Stimulated activated CD8-positive, alpha-beta memory T cell treated with anti-CD3 and anti-CD28 coated beads, Interleukin-7, amount 100 ng/mL, for 1 hour (primary cell): ENCODE measurements at places on chromosomes 7 and 10.

DNA sequence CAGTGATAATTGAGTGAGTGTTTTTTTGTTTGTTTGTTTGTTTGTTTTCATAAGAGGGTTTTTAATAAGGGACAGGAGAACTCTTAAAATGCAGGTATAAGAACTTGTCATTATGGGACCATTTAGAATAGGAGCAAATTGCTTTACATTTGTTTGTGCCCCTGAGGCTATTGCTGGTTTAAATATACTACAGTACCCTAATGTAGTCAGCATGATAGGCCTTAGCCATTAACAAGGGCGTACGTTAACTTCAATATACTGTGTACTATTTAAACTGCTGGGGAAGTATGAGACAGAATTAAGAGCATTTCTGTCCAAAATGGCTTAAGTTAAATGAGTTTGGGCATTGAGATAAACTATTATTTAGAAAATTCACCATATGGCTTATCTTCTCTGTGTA, 26.2 kb downstream of the PRKAR2B start:
- DNase-seq: no peak

GRCh38 chr7:27607210-27607606, 55.5 kb downstream of the HIBADH start:
- DNase-seq: no peak

- no peak for DNase-seq
Observed at GRCh38 chr7:13603661-13604060, 385.8 kb downstream of the ETV1 start.

DNA sequence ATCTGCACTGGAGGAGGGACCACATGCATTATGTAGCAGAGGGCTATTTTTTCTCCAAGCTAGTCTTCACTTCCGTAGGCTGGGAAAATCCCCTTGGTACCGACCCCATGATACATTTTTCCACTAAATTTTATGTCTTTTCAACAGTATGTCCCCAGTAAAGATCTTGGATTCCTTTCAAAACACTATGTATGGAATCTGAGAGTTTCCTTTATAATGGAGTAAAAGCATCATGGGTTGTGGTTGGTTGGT, 4.8 kb upstream of the ZNRF2 start:
- no peak for DNase-seq

DNA sequence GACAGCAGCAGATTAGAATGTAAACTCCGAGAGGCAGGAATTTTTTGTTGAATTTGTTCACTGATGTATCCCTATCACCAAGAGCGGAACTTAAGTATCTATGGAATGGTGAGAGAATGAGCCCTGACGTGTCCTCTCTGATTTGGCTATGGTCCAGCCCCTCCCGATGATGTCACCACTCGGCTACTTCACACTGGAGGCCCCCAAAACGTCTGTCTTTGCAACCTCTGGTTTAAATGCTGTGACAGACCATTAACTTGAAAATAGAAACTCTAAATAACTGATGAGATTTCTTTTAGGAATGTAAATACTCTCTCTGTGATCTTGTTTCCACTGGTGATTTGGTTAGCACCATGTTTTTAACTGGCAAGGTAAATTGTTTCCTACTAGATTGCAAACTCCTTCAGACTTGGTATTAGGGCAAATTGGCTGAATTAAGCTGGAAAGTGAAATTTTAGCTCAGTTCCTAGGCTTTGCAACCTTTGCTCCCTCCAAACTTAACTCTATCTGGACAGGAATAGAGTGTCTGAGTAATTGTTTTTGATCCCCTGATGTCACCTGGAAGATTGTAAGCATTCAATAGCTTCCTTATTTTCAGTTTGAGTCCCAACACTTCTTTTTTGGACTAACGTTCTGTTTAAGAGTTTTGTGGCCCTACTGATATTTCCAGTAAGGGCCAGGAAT, 19.1 kb downstream of the SLC16A12 start:
- no peak for DNase-seq

GRCh38 chr7:50599385-50599784, 34.2 kb upstream of the DDC start:
- no peak for DNase-seq

DNA sequence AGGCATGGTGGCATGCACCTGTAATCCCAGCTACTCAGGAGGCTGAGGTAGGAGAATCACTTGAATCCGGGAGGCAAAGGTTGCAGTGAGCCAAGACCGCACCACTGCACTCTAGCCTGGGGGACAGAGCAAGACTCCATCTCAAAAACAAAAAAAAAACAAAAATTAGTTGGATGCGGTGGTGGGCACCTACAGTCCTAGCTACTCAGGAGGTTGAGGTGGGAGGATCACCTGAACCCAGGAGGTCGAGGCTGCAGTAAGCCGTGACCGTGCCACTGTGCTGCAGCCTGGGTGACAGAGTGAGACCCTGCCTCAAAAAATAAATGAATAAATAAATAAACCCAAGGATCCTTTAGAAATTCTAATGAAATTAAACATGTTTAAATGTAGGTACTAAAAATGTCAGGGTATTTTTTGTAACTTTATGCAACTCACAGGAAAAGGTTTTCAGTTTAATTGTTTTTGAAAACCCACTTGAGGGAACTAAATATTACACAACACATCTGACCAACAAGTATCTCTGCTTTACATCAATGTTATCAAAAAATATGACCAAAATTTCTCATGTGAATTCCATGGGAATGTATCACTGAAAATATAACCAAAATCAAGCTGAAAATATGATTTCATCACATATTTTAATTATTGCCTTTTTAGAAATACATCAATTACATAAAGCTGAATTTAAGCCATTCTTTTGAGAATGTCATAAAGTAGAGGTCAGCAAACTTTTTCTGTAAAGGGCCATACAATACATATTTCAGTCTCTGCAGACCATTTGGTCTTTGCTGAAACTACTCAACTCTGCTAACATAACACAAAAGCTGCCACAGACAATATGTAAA, 23.9 kb downstream of the UPF2 start:
- no peak for DNase-seq

- DNase-seq: no peak
Observed at GRCh38 chr10:23200997-23201652, 9.0 kb downstream of the PTF1A start.

DNA sequence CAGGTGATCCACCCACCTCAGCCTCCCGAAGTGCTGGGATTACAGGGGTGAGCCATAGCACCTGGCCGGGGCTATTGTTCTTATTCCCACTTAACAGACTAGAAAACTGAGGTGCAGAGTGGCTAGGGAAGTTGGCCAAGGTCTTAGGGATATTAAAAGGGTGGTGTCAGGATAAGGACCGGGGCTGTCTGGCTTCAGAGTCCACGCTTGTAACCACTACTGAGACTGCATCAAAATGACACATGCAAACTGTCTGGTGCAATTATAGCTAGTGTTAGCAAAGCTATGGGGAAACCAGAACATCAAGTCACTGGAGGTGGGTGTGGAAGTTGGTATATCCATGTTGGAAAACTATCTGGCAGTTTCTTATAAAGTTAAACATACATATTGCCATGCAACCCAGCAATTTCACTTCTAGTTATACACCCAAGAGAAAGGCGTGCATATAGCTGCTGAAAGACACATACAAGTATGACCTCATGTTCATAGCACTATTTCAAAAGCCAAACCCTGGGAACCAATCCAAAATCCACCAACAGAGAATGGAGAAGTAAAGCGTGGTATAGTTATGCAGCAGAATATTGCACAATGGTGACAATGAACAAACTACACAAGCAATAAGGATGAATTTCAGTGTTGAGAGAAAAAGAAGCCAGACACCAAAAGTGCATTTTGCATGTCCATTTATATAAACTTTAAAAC, 33.9 kb upstream of the EEPD1 start:
- no peak for DNase-seq

- no peak for DNase-seq
Observed at GRCh38 chr7:151468217-151469018, 28.5 kb upstream of the CRYGN start.
